ENCODE measurements at places on chromosomes 7 and 10. TPM values are rescaled to one million over a fixed set of nuclear protein-coding genes. Genes with fewer than 3 reads are reported as not detected.

- H3K4me3 ChIP-seq = no peak overlapping the region
- no peaks in the 10 kb centered on the region for H3K36me3 ChIP-seq
- no peak for DNase-seq
These were observed 223.1 kb upstream of the FZD1 start for GRCh38 chr7:91041141-91041540.

GRCh38 chr7:43647339-43647672 is 64.4 kb downstream of the STK17A start:
- DNase-seq = peak; percentile 72
- H3K4me3 ChIP-seq = no peak overlapping the region
- peak overlapping the region; percentile 77 for H3K27ac ChIP-seq
- peaks cover 23% of the 10 kb centered on the region for H3K4me1 ChIP-seq

GRCh38 chr7:106183952-106184351 is 71.8 kb upstream of the SYPL1 start:
- H3K36me3 ChIP-seq = no peaks in the 10 kb centered on the region
- no peaks in the 10 kb centered on the region for H3K4me1 ChIP-seq
- no peak overlapping the region for H3K27ac ChIP-seq
- no peaks in the 10 kb centered on the region for H3K27me3 ChIP-seq

DNA sequence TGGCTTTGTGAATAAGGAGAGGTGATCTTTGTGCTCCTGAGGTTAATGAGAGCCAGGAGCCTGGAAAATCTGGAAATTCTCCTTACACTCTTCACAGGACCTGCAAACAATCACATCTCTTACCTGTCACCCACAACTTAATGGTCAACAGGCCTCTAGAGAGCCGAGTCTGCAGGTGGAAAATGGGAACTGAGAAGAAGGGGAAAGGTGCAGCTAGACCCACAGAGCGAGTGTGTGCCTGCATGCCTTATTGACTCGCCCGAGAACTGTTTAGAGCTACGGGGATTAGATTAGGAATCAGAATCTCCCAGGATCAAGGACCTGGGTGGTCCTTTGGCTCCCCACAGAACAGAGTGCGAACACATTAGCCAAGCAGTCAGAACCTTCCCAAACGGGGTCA is 329.6 kb downstream of the PTEN start:
- peaks cover 7% of the 10 kb centered on the region for H3K4me1 ChIP-seq
- no peaks in the 10 kb centered on the region for H3K27me3 ChIP-seq
- no peak overlapping the region for H3K27ac ChIP-seq
- H3K4me3 ChIP-seq = no peak overlapping the region

- no peaks in the 10 kb centered on the region for H3K4me1 ChIP-seq
- no peaks in the 10 kb centered on the region for H3K27me3 ChIP-seq
- DNase-seq = no peak
These were observed 65.1 kb downstream of the LHPP start for GRCh38 chr10:124526621-124527267.

- H3K4me1 ChIP-seq = peaks cover 7% of the 10 kb centered on the region
- H3K4me3 ChIP-seq = no peak overlapping the region
- no peak for DNase-seq
These were observed 52.3 kb upstream of the GJD4 start for GRCh38 chr10:35552650-35553342.

DNA sequence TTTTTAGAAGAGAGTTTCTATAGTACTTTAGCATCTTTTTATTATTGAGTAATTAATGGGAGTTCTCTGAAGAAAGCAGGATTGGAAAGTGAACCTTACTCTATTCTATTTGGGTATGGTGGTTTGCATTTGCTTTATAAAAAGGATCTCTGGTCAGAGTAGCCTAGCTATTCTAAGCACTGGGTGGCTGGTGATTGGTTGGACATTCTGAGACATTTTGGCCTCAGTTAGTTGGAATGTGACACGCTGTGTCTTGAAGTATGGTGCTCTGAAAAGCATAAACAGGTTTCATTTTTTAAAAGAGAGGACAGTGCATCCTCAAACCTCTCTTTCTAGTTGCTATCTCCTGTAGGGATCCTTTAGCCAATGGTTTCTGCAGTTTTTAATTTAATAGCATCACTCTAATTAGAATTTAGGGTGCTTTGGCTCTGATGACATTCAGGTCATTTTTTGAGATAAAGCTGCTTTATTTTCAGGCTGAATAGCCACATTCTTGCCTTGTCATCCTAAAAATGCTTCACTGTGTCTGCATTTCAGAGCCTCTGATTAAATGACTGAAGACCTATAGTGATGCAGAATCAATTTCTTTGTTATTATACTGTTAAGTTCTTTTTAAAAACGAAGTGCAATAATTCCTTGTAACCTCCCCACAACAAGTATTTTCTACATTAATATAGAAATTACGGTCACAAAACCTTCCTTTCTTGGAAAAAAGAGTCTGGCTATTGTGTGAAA is 20.6 kb downstream of the TMEM178B start:
- no peaks in the 10 kb centered on the region for H3K36me3 ChIP-seq
- no peak overlapping the region for H3K27ac ChIP-seq
- no peak for DNase-seq
- H3K27me3 ChIP-seq = no peaks in the 10 kb centered on the region

DNA sequence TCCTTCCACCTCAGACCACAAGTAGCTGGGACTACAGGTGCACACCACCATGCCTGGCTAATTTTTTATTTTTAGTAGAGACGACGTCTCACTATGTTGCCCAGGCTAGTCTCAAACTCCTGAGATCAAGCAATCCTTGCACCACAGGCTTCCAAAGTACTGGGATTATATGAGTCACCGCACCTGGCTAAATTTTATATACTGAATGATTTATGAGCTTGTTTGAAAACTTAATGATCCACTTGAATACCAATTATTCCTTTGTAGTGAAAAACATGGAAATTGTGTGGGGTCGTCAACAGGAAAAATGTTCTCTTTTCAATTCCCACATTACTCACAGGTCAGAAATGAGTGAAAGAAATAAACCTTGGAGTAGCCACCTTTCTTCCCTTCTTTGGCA is 31.3 kb downstream of the RAPGEF5 start:
- H3K4me1 ChIP-seq = peaks cover 16% of the 10 kb centered on the region
- H3K36me3 ChIP-seq = no peaks in the 10 kb centered on the region
- no peaks in the 10 kb centered on the region for H3K27me3 ChIP-seq
- no peak overlapping the region for H3K4me3 ChIP-seq
- no peak overlapping the region for H3K27ac ChIP-seq
- no peak for DNase-seq

DNA sequence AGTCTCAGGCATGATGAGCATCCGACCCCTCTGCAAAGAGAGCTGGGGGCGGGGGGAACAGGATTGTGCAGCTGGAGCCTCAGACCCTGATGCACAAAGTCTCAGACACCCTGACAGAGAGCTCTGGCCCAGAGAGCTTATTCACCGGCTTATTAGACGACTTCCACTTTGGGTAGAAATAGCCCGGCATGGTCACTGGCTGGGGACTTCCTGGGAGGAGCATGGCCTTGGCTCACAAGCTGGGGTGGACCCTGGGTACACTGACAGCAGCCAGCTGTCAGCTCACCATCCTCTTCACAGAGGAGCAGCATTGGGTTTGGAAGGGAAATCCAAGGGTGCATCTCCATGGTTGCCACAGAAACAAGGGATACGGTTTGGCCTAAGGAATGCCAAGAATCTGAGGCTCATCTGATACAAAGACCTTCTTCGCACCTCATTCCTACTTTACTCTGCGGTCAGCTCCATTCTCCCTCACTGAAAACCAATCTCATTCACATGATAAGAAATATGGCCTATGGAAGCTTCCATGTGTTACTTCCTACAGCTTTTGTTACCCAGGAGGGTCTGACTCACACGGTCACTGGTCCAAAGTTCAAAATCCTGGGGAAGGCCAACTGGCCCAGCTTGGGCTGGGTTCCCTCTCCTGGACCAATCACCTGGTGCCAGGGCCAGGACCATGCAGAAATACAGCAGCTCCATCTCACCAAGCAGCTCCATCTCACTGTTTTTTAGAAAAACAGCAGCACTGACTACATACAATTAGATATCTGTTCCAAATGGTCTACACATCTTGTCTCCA is 25.1 kb downstream of the ZNF467 start:
- DNase-seq = peak; percentile 47
- peaks cover 8% of the 10 kb centered on the region for H3K4me1 ChIP-seq
- H3K36me3 ChIP-seq = no peaks in the 10 kb centered on the region

DNA sequence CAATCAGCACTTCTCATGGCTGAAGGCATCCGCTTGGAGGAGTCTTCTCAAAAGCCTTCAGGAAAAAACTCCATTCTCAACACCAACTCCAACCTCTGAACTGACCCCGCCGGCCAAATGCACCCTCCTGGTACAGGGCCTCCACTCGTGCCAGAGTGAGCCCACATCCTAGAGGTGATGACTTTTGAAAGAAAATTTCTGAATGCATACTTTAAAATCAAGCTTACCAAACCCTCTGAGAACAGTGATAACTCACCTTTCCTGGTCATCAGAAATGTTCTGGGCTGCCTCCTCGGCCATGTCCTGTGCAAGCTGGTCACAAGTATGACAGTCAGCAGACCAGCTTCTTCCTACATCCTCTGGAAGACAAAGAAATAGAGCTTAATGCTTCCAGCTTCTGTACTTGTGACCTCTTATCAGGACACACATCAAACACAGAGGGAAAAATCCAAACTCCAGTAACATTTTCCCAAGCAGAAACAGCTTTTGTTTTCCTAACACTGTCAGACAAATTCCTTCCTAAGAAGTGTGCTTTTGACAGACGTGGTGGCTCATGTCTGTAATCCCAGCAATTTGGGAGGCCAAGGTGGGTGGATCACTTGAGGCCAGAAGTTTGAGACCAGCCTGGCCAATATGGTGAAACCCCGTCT is at the start of gene PKD1L1:
Gene PKD1L1, minus strand, starts transcription at position 326 of the 650 bp plus-strand sequence. Its CDS starts 26 bp downstream, at position 300.
- no peaks in the 10 kb centered on the region for H3K27me3 ChIP-seq
- no peak within 1 kb of the TSS for H3K27ac ChIP-seq
- H3K36me3 ChIP-seq = no peaks in the 10 kb centered on the region
- DNase-seq = no peak

DNA sequence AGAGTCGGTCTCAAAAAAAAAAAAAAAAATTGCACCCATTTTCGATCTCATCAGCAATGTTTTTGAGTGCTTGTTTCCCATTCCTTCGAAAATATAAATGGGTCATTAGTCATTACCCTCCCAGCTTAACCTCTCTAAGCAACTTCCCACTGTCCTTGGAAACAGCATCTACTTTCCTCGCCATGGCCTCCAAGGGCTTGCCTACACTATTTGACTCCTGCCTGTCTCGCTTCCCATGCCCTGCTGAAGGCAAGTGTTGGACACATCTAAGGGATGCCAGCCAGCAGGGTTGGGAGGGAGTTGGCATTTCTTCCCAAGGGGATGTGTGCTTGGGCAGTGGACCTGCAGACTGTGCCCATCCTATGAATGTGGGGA is 12.7 kb upstream of the RHBDD2 start:
- H3K27ac ChIP-seq = no peak overlapping the region
- H3K4me1 ChIP-seq = no peaks in the 10 kb centered on the region
- no peaks in the 10 kb centered on the region for H3K27me3 ChIP-seq
- no peak for DNase-seq
- H3K4me3 ChIP-seq = no peak overlapping the region

DNA sequence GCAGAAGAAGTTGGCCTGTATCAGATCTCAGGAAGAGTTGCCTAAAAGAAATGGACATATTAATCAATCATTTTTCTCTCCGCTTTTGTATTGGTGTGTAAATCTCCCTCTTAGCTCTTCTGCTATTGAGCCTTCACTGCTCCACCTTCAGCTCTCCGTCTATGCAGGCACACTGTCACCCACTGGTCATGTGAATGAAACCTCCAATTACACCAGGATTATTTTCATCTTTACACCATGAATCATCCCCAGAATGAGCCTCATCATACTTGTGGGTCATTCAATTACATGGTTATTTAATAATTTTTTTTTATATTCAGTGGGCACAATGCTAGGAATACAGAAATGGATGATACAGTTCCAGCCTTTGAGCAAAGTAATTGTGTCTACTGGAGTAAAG is 92.6 kb downstream of the LRRC4 start:
- H3K27ac ChIP-seq = no peak overlapping the region
- DNase-seq = no peak
- peaks cover 33% of the 10 kb centered on the region for H3K4me1 ChIP-seq

- H3K4me3 ChIP-seq = no peak overlapping the region
- H3K4me1 ChIP-seq = no peaks in the 10 kb centered on the region
- no peak overlapping the region for H3K27ac ChIP-seq
- no peaks in the 10 kb centered on the region for H3K27me3 ChIP-seq
These were observed 1040.0 kb downstream of the SORCS3 start for GRCh38 chr10:105681051-105681450.

GRCh38 chr10:93476756-93477155 is 5.4 kb downstream of the MYOF start:
- no peaks in the 10 kb centered on the region for H3K36me3 ChIP-seq
- H3K27me3 ChIP-seq = peaks cover 9% of the 10 kb centered on the region
- DNase-seq = no peak
- H3K4me3 ChIP-seq = no peak overlapping the region
- peaks cover 8% of the 10 kb centered on the region for H3K4me1 ChIP-seq

GRCh38 chr10:60994128-60994527 is 50.1 kb upstream of the RHOBTB1 start:
- H3K4me1 ChIP-seq = no peaks in the 10 kb centered on the region
- no peak overlapping the region for H3K27ac ChIP-seq
- H3K36me3 ChIP-seq = no peaks in the 10 kb centered on the region
- peaks cover 6% of the 10 kb centered on the region for H3K27me3 ChIP-seq

- peaks cover 43% of the 10 kb centered on the region for H3K27me3 ChIP-seq
- no peak for DNase-seq
- no peak overlapping the region for H3K4me3 ChIP-seq
- no peaks in the 10 kb centered on the region for H3K36me3 ChIP-seq
- no peak overlapping the region for H3K27ac ChIP-seq
These were observed 2.2 kb upstream of the RAMP3 start for GRCh38 chr7:45155357-45155900.

DNA sequence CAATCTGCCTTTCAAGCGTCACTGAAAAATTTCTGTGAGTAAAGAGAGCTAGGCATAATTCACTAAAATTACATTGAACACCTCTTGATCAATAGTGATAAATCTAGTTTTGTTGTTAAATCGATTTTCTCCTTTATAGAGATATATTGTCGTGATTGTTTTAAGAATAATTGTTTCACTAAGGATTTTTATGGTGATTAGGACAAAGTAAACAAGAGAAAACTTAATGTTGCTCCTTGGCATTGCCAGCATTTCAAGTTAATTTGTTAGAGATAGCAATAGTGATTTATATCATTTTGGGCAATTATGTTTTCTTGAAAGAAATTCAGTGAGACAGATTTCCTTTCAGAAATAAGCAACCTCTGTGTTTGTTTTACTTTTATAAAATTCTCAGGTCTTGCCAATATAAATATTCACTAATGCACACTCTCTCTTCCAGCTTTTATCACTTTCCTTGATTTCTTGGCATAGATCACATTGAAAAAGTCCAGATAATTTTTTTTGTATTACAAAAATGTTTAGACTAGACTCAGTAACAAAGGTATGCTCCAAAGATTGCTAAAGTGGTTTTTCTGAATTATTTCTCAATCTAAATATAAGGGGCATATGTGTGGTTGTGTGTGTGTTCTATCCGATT is 538.7 kb downstream of the TFEC start:
- DNase-seq = no peak
- H3K4me1 ChIP-seq = no peaks in the 10 kb centered on the region
- no peak overlapping the region for H3K27ac ChIP-seq

- H3K4me3 ChIP-seq = no peak overlapping the region
- no peaks in the 10 kb centered on the region for H3K27me3 ChIP-seq
- peak; percentile 49 for DNase-seq
These were observed 131.7 kb upstream of the EEPD1 start for GRCh38 chr7:36021367-36021766.

The PRSS37 gene
- not detected for total RNA-seq

The TRRAP gene
- 19.9 TPM for total RNA-seq

The CLDN4 gene
- total RNA-seq = not detected

The HOXA11 gene
- not detected for total RNA-seq

The PRLHR gene
- not detected for total RNA-seq

The AGR3 gene
- total RNA-seq = not detected

The CC2D2B gene
- total RNA-seq = 0.22 TPM

The PHYHIPL gene
- total RNA-seq = 0.37 TPM

Measured in neural progenitor cell (in vitro differentiated cells).